ENCODE measurements at places on chromosomes 5 and 9.

GRCh38 chr5:60196385-60197113 is 303.0 kb upstream of the PDE4D start:
- no peak for DNase-seq

DNA sequence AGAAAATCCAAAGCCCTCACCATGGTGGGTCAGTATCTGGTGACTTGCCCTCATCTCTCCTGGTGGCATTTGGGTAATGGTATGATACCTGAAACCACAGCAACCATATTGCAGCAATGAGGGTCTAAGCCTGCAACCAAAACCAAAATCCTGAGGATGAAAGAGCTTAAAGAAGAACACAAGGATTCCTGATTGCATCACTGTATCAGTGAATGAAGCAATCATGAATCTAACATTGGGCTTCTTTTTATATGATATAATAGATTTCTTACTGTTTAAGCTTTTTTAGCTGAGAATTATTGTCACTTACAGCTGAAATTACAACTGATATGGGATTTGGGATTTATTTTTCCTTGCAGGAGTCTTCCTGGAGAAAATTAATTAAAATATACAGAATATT is 269.9 kb downstream of the MEF2C start:
- no peak for DNase-seq

DNA sequence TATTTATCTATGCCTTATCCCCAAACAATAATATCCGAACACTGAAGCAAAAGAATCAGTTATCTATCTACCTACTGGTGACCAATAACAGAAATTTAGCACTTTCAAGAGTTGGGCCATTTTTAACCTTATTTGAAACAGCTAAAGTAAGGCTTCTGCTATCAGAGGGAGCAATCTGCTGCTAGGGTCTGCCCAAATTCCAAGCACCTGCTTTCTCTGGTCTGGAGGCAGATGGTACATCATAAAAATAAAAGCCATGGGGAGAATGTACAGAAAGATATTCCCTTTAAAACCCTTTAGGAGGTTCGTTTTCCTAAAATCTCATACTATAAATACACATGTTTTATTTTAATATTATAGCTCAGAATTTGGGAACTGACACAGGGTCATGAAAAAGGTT is 37.7 kb upstream of the ARSB start:
- no peak for DNase-seq

DNA sequence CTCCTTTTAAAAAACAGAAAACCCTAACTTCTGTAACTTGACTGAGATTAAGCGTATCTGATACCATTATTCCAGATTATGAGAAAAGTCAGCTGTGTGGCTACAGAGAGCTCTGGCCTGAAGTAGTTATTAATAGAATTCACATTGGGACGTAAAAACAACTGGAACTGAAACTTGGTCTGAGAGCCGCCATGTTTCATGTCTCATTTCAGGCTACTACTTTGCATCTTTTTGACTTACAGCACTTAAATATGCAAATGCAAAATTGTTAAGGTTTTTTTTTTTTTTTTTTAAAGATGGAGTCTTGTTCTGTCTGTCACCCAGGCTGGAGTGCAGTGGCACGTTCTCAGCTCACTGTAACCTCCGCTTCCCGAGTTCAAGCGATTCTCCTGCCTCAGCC is 25.2 kb downstream of the MAP3K1 start:
- DNase-seq: no peak

- no peak for DNase-seq
These were observed 163.7 kb downstream of the COL23A1 start for GRCh38 chr5:178426326-178427130.

DNA sequence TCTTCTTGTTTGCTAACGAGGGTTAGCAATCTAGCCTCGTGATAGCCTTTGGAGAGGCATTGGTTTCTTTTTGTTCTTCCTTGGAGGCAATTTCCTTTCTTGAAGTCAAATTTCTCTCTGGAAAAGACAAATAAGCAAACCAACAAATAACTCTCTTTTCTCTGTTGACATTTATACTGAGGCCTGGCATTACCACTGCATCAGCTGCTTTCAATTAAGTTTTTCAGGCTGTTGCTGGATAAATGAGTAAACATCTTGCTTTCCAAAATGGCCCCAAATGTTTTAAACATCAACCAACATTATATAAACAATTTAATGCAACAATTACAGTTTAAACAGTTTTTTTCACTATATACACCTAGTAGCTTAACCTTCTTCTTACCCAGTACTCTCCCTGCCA is 264.4 kb downstream of the HTR1A start:
- no peak for DNase-seq

DNA sequence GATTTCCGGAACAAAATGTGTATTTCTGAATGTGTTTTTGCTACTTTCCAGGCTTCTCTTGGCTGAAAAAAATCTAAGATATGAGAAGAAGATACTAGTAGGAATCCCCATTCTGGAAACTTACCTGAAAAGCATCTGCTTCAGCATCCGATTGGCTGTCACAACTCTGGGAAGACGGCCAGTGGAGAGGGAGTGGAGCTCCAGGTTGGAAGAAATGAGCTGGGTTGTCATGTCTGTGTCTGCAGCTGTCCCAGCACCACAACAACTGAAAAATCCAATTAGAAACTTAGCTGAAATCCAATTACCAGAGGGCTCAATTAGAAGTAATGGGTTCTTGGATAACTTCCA is 3.0 kb downstream of the PSMB7 start:
- no peak for DNase-seq

DNA sequence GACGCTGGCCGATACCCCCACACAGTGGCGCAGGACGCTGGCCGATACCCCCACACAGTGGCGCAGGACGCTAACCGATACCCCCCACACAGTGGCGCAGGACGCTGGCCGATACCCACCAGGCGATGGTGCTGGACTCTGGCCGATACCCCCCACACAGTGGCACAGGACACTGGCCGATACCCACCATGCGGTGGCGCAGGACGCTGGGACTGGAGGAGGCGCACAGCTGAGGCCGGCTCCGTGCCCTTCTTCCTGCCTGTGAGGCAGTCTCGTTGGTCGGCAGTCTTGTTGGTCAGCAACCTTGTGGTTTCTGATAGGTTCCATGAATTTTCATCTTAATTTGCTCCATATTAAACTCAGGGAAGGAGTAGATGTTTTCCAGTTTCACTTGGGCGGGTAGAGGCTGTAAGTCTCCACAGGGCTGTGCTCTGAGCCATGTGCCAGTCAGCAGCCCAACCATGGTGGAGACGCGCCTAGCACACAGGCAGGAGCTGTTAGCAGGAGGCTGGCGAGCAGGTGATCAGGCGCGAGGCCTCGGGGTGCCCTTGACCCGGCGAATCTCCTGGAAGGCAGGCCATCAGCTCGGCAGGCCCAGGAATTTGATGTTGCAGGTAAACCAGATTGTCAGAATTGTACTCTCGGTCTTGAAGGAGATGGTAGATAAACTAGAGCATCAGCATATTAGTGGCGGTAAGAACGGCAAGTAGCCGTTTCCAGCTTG is 75.6 kb downstream of the EHMT1 start:
- DNase-seq: no peak

DNA sequence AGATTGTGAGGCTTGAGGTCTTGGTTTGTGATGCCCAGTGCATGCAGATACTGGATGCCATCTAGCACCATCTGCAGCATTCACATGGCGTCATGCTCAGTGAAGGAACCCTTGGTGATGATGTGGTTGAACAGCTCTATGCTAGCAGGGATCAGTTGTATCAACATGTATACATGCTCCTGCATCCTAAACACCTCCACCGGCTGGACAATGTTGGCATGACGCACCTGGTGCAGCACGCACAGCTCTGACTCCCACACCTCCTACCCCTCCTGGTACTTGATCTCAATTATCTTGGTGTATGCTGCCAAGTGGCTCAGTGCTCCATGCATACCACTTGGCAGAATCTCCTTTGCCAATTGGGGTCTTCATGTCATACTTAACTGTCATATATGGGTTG is 49.1 kb downstream of the MTREX start:
- DNase-seq: no peak
